ENCODE measurements at places on chromosomes 6 and 20.

DNA sequence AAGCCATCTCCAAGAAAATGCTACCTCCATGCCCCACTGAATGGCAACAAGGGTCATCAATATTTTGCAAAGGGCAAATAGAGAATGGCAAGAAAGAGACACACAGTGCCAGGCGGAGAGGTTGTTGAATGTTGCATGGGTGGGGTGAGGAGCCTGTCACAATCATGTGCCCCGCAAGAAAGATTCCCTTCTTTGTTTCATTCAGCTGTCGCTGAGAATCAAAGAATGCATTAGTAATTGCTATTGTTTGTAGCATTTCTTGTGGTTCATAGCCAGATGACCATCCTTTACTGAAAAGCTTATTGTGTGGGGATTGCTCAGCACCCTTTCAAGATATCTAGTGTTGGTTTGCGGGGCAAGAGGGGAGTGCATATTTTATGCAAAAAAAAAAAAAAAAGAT lies 166.5 kb upstream of the QKI start:
- DNase-seq = no peak

GRCh38 chr20:60087563-60088105 lies 129.4 kb downstream of the CDH26 start:
- no peak for DNase-seq

DNA sequence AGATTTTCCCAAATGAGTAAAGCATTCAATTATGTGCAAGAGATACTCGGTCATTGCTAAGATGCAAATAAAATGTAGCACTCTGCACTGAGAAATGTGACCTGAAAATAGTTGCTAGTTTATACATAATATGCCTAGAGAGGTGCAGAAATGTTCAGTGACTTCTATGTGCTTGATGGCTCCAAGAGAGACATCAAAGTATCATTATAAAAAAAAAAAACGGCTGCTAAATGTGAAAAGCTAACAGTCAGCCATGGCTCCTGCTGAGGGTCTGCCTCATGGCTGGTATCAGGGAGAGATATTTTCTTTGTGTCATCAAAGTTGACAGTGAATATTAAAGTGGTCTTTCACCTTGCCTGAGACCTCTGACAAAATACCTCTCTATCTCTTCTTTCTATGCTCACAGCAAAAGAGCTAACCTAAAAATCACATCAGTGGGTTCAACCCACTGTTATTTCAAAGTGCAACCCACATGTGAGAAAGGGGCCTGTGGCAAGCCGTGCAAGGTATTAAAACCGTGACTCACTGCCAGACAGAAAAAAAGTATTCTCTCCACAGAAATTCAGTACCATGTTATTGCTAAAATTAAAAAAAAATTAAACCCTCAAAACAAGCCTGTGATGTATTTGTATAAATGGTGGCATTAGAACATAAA lies 259.0 kb downstream of the HIVEP2 start:
- DNase-seq = no peak

DNA sequence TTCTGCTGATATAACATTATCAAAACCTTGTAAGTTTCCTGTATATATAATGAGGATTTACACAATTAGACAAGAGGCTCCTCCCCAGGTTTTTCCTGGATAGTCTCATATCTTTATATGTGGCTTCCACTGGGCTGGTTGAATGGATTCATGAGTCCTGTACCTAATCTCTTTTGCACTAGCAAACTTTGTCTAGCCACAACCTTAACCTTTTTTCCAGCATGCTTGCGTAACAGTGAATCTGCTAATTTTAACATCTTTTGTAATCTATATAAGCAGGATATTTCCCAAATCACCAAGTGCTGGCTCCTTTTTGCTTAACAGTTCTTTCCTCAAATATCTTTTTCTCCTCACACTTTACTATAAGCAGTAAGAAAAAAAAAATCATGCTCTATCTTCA lies 153.6 kb downstream of the COL21A1 start:
- no peak for DNase-seq

DNA sequence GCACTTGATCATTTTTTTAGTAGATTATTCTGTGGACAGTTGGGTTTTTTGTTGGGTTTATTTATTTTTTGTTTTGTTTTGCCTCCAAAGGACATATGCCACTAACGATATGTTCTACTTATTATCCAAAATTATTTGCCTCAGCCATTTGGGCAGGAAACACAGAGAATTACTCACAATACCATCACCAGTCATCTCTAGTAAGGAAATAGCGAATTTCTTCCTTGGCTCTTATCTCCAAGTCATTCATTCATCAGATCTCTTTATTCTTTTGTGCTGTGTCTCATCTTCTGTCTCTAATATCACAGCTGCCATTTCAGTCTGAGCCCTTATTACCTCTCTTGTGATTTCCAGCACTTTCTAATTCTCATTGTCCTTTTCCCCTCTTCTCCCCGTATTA lies 130.4 kb upstream of the SMLR1 start:
- DNase-seq = no peak

DNA sequence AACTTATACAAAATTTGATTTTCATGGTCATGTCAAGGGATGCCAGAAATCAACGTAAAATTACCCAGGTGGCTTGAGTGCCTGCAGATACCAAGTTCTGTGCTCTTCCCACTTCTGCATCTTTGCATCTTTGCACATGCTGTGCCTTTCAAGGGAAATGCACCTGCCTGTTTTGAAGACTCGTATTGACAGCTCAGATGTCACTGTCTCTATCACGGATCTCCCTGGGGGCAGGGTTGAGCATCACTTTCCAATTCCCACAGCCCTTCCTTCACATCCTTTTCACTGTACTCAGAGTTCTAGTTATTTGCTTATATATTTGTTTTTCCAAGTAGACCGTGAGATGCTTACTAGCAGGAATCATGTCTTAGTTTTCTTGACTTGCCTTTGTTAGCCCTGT lies 274.2 kb downstream of the CDH26 start:
- DNase-seq = no peak

DNA sequence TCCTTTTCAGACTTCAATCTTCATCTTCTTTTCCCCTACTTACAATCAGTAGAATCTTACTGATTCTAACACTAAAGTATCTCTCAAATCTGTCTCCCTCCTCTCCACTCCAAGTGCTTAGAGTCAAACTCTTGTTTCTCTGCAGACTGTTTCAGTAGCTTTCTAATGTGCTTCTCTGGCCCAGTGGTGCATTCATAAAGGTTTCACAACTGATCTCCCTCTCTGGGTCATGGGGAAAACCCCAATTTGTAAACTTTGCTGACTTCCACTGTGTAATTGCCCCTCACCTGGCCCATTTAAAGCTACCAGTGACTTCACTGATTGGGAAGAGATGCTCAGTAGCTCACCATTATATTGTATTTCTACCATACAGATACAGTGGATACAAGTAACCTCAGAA lies 183.6 kb downstream of the FAXC start:
- DNase-seq = no peak

- no peak for DNase-seq
Observed at GRCh38 chr6:36929607-36930006, 24.9 kb upstream of the PI16 start.

DNA sequence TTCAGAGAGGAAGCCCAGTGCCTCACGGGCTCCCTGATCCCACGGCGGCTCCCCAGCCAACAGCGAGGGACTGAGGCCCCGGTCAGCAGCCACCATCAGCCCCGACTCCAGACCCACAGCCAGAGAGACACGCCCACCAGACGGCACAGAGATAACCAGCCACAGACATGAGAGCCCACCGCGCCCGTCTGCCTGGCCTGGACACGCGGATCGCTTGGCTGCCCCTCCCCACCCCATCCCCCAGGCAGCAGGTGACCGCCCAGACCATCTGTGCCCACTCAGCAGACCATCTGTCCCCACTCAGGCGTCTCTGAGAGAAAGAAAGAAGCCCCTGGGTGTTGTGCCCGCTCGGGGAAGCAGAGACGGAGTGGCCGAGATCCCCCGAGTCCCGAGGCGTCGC lies 55.5 kb upstream of the CHRNA4 start:
- DNase-seq = no peak

DNA sequence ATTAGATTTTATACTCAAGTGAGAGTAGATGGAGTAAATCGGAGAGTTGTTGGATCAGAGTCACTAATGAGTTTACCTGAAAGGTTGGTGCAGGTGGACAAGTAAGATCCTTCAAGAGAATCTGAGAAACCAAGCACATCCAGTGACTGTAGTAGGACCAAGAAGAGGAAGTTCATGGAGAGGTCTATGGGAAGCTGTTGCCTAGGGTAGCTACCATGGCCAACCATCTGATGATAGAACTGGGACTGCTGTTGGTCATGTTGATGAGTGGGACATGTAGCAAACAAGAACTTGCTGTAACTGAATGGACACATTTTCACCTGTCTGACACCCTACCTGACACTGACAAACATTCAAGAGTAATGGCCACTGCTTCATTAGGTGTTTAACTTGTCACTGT lies 11.3 kb upstream of the ADGB start:
- DNase-seq = no peak

- no peak for DNase-seq
Observed at GRCh38 chr6:3769610-3770009, 18.1 kb upstream of the PXDC1 start.

GRCh38 chr6:39553029-39553428 lies 172.2 kb downstream of the KIF6 start:
- no peak for DNase-seq

DNA sequence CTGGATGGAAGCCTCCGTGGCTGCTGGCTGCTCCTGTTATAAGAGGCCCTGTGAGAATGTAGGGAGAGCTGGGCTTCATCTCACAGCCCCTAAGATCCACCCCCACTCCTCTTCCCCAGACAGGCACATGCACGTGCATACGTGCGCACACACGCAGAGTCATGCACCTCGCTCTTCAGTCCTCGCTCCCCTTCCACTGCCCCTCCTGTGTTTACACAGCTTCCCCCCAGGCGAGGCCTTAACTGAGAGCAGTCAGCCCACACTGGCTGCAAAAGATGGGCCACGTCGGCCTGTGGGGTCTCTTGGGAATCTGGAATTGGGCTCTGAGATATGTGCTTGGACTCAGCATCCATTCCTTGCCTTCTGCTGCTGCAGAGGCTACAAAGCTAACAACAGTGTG lies 35.2 kb upstream of the MLN start:
- DNase-seq = no peak

- DNase-seq = no peak
Observed at GRCh38 chr6:168193816-168194721, 115.1 kb upstream of the FRMD1 start.

DNA sequence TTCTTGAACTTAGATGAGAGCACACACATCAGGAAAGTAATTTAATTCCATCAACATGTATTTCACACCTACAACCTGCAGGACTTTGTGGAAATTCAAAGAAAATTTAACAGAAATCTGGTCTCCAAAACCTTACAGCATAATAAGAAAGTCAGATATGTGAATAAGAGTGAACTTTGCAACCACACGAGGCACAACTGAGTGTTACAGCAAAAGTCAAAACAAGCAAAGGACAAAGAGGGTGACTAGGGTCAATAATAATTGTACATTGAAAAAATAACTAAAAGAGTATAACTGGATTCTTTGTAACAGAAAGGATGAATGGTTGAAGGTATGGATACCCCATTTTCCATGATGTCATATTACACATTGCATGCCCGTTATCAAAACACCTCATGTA lies 113.8 kb downstream of the MTFR2 start:
- DNase-seq = no peak

- DNase-seq = no peak
Observed at GRCh38 chr20:19056909-19057308, 155.5 kb upstream of the SLC24A3 start.

GRCh38 chr6:111423960-111424846 lies 58.8 kb downstream of the REV3L start:
- no peak for DNase-seq

- no peak for DNase-seq
Observed at GRCh38 chr6:4561078-4561435, 215.1 kb upstream of the CDYL start.

GRCh38 chr6:106939848-106940247 lies 34.7 kb downstream of the CD24 start:
- DNase-seq = no peak

GRCh38 chr20:40692240-40693011 lies 3.4 kb upstream of the MAFB start:
- no peak for DNase-seq

- DNase-seq = no peak
Observed at GRCh38 chr6:20170455-20171148, 41.7 kb downstream of the MBOAT1 start.

GRCh38 chr6:169265486-169266131 lies 12.0 kb upstream of the THBS2 start:
- no peak for DNase-seq

GRCh38 chr6:14458669-14459266 lies 341.2 kb downstream of the CD83 start:
- DNase-seq = no peak

DNA sequence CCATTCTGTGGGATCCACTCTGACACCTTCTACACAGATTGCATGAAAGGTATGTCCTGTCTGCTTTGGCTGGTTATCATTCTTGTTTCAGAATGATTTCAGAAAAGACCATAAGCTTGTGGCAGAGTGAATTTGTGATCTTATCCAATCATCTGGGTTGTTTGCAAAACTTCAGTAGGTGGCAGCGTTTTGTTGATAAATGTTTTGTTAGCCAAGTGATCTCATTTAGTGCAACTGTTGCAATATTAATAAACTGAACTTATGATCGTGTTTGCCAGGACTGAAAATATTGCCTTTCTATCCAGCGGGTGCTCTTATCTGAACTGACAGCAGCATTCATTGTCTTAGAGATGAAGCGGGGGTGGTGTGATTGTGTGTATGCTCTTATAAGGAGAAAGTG lies 613.2 kb upstream of the NOX3 start:
- DNase-seq = no peak

GRCh38 chr6:14381829-14382677 lies 264.5 kb downstream of the CD83 start:
- no peak for DNase-seq

DNA sequence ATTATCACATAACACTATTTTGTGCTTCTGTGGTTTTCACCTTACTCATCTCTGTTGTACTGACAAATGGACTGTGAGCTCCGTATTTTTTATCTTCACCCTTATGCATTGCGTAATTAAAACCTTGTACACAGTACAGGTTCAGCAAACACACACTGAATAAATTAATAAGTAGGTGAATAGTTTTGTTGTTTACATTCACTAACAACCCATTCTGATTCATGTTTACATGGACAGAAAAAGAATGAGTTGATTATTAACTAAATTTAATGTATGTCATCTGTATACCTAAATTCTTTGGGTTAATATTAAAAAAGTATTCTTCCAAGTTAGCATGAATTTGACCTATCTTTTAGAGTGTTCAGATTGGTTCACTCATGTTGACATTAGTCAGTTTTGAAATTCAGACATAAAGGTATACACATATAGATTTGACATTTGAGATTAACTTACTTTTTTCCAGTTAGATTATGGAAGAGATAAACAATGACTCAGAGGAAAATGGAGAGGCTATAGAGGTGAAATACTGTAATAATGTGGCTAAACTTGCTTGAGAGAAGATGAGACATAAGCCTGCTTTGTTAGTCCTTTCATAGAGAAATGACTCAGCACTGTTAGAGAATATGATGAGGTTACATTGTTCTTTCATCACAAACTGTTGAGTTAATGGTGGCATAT lies 541.7 kb upstream of the FLRT3 start:
- no peak for DNase-seq

- DNase-seq = no peak
Observed at GRCh38 chr6:12173181-12173580, 117.0 kb upstream of the EDN1 start.

- DNase-seq = no peak
Observed at GRCh38 chr20:1210501-1210900, 7.2 kb downstream of the C20orf202 start.

GRCh38 chr20:63693083-63693732 lies 3.2 kb upstream of the TNFRSF6B start:
- no peak for DNase-seq
